ENCODE measurements at places on chromosomes 5 and 9. TPM values are rescaled to one million over a fixed set of nuclear protein-coding genes. Genes with fewer than 3 reads are reported as not detected.

GRCh38 chr5:83219495-83219894, 142.1 kb downstream of the XRCC4 start:
- H3K36me3 ChIP-seq, result no peaks in the 10 kb centered on the region
- no peak for DNase-seq
- H3K4me3 ChIP-seq, result no peak overlapping the region
- H3K27me3 ChIP-seq, result no peaks in the 10 kb centered on the region
- H3K4me1 ChIP-seq, result no peaks in the 10 kb centered on the region
- no peak overlapping the region for H3K27ac ChIP-seq

DNA sequence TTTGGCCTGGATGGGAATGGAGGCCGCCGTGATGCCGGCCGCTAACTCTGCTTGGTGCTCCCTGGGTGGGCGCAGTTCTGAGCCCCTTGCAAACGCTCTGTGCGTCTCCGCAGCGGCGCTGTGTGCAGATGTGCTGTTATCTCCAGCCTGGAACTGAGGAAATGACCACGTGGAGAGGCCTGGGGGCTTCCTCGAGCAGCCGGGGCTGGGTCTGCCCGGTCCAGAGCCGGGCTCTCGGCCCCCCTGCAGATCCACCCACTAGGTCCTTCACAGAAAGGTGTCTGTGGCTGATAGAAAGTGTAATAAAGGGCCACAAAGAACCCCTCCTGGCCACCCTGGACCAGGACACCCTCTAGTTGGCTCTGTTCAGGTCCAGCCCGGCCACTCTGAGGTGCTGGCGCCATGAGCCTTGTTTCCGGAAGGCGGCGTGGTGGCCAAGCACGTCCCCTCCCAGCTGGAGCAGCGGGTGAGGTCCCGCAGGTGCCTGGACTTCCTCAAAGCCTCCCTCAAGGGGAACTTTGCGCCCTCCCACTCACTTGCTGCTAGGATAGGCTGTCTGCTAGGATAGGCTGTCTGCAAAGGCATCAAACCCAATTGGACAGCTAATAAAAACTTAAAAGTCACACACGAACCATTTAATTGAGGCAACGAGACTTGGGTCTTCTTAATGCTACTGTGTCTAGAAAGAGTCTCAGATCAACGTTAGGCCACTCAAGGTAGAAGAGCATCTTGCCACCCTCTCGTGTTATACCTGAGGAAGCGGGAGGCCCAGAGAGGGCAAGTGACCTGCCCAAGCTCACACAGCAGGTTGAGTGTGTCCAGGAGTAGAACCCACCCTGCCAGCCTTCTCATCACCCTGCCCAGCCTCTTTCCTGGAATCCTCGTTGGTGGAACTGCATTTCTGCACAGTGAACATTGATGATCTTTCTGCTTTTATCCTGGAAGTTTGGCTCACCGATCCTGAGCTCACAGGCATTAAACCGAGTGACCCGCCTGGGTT, 109.3 kb upstream of the FCN2 start:
- no peak for DNase-seq
- H3K4me1 ChIP-seq, result no peaks in the 10 kb centered on the region
- H3K27ac ChIP-seq, result no peak overlapping the region
- H3K4me3 ChIP-seq, result no peak overlapping the region
- no peaks in the 10 kb centered on the region for H3K36me3 ChIP-seq

- H3K4me3 ChIP-seq, result no peak overlapping the region
- H3K4me1 ChIP-seq, result no peaks in the 10 kb centered on the region
- H3K36me3 ChIP-seq, result no peaks in the 10 kb centered on the region
- no peaks in the 10 kb centered on the region for H3K27me3 ChIP-seq
These were observed 153.6 kb downstream of the TMC1 start for GRCh38 chr9:72674961-72675360.

DNA sequence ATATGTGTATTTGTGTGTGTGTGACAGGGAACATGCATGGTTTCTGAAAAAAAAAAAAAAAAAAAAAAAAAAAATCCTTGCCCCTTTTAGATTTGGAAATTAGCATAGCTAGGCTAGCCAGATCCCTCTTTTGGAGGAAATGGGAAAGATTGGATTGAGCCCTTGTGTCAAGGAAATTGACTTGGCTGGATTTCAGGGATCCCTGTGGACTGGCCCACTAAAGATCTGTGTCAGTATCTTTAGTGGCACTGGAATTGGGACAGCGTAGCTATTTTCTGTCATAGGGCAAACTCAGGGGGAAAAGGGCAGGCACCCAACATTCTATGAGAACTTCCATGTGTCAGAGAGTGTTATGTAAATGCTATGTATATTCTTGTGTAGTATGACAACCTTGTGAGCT, 35.4 kb downstream of the SH3GL2 start:
- no peaks in the 10 kb centered on the region for H3K36me3 ChIP-seq
- no peaks in the 10 kb centered on the region for H3K27me3 ChIP-seq
- H3K27ac ChIP-seq, result no peak overlapping the region
- no peak overlapping the region for H3K4me3 ChIP-seq
- no peak for DNase-seq

DNA sequence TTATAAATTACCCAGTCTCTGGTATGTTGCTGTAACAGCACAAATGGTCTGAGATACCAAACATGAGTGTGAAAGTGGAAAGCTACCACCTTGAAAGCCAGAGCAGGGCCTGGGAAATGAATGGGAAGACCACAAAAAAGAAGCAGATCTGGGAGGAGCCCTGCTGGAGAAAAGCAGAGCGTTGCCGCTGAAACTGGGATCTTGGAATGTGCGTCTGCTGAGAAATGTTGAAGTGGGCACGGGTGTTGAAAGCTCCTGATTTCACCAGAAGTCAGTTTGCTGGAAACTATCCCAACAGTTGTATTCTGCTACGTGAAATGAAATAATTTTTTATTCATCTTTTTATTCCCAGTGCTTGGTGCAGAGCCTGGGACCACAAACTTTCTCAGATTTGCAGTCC, 40.0 kb downstream of the NUDT12 start:
- no peak for DNase-seq
- no peaks in the 10 kb centered on the region for H3K36me3 ChIP-seq
- no peak overlapping the region for H3K27ac ChIP-seq
- H3K4me3 ChIP-seq, result no peak overlapping the region

DNA sequence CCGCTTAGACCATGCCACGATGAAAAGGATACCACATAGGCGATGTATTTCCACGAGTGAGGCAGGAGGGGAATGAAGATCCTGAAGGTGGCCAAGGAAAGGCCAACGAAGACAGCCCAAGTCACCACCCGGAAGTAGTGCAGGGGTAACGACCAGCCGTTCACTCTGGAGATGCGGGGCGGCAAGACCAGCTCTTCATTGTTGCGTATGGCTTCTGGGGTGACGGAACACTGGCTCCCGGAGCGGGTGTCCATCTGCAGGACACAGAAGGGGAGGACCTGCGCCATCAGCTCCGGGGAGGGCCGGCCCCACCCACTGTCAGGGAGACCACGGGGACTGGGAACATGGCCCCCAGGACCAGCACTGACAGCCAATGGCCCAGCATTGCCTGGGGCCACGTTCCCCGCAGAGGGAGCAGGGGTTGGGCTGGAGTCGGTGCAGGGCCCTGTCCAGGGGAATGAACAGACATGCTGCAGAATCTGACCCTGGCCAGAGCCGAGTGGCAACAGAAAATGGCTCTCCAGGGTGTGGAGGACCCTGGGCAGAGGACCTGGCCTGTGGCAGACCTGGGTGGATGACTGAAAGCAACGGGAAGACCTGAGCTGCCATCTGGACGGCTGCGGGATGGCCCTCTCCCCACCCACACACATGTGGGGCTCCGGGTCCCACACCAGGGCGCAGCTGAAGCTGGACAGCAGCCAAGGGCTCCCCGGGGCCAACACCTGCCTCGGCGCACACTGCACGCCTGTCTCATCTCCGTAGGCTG, 17.7 kb downstream of the ZDHHC11B start:
- DNase-seq, result no peak
- no peaks in the 10 kb centered on the region for H3K27me3 ChIP-seq
- no peak overlapping the region for H3K27ac ChIP-seq
- H3K4me3 ChIP-seq, result no peak overlapping the region
- H3K36me3 ChIP-seq, result no peaks in the 10 kb centered on the region

DNA sequence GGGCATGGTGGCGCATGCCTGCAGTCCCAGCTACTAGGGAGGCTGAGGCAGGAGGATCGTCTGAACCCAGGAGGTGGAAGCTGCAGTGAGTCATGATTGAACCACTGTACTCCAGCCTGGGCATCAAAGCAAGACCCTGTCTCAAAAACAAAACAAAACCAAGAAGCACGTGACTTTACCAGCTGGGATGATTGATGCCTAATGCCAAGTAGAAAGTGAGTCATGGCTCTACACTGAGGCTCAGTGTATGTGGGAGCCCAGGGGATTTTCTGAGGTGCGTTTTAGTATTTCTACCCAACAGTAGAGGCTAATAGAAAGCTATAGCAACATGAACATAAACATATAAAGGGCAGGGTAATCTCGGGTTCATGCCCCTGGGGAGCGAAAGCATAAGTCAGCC, 13.9 kb upstream of the BRD3OS start:
- H3K4me3 ChIP-seq, result no peak overlapping the region
- H3K36me3 ChIP-seq, result no peaks in the 10 kb centered on the region
- no peaks in the 10 kb centered on the region for H3K4me1 ChIP-seq
- no peak overlapping the region for H3K27ac ChIP-seq
- no peak for DNase-seq

Gene NRG2
- 25.5 TPM for total RNA-seq

- peaks cover 5% of the 10 kb centered on the region for H3K4me1 ChIP-seq
- H3K4me3 ChIP-seq, result no peak overlapping the region
- no peaks in the 10 kb centered on the region for H3K27me3 ChIP-seq
- DNase-seq, result no peak
- no peaks in the 10 kb centered on the region for H3K36me3 ChIP-seq
- H3K27ac ChIP-seq, result no peak overlapping the region
These were observed 60.1 kb upstream of the ITGA1 start for GRCh38 chr5:52727576-52727975.

- H3K27me3 ChIP-seq, result no peaks in the 10 kb centered on the region
- H3K4me3 ChIP-seq, result no peak overlapping the region
- H3K36me3 ChIP-seq, result no peaks in the 10 kb centered on the region
- H3K4me1 ChIP-seq, result no peaks in the 10 kb centered on the region
- no peak overlapping the region for H3K27ac ChIP-seq
These were observed 232.1 kb downstream of the SH3GL2 start for GRCh38 chr9:17810728-17811571.

GRCh38 chr9:118003240-118003639, 299.0 kb downstream of the TLR4 start:
- no peaks in the 10 kb centered on the region for H3K27me3 ChIP-seq
- H3K27ac ChIP-seq, result no peak overlapping the region
- no peak overlapping the region for H3K4me3 ChIP-seq
- DNase-seq, result no peak
- H3K36me3 ChIP-seq, result no peaks in the 10 kb centered on the region
- H3K4me1 ChIP-seq, result no peaks in the 10 kb centered on the region

Gene PRSS3
- total RNA-seq, result not detected

Gene CCL19
- not detected for total RNA-seq

- no peak for DNase-seq
- H3K4me3 ChIP-seq, result no peak overlapping the region
- H3K36me3 ChIP-seq, result no peaks in the 10 kb centered on the region
- peaks cover 4% of the 10 kb centered on the region for H3K4me1 ChIP-seq
These were observed 4.8 kb downstream of the RAD50 start for GRCh38 chr5:132561601-132562000.

Gene PDE6A
- total RNA-seq, result 0.05 TPM

DNA sequence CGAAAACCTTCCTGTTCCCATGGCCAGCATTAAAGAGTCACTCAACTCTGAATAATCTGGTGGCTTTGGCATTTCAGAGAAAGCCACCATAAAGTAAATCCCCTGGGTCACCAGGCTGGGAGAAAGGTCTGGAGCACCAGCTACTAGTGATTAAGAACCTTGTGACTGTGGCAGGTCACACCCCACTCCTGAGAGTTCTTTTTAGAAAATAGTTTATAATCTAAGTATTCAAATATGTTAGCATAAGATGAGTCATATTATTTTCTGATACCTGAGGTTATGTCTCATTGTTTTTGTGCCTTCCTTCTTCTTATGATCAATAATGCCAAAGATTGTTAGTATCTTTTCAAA, 351.7 kb downstream of the ARRDC3 start:
- H3K4me1 ChIP-seq, result no peaks in the 10 kb centered on the region
- H3K27ac ChIP-seq, result no peak overlapping the region
- DNase-seq, result no peak
- no peaks in the 10 kb centered on the region for H3K36me3 ChIP-seq
- H3K4me3 ChIP-seq, result no peak overlapping the region

Gene TPPP
- total RNA-seq, result 2.3 TPM

Gene ZNF658
- 7.2 TPM for total RNA-seq

- no peaks in the 10 kb centered on the region for H3K27me3 ChIP-seq
- no peak overlapping the region for H3K27ac ChIP-seq
- no peak overlapping the region for H3K4me3 ChIP-seq
- H3K4me1 ChIP-seq, result no peaks in the 10 kb centered on the region
- no peaks in the 10 kb centered on the region for H3K36me3 ChIP-seq
- no peak for DNase-seq
These were observed 51.2 kb upstream of the ZNF366 start for GRCh38 chr5:72558383-72558782.

DNA sequence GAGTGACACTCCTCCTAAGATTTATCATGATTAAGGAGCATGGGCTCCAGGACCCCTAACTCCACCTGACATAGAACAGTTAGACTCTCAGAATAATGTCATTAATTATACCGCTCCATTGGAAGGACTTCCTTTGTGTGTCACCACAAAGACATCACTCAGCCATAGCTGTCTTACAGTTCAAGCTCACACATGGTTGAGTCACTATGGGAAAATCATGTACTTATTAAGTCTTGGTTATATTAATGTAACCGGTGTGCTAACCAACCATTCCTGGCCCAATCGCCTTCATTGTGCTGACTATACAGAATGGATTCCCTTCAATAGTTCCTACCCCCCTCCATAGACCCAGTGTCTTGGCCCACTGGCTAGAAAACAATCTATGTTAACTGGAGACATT, 10.9 kb upstream of the MCCC2 start:
- no peak overlapping the region for H3K27ac ChIP-seq
- no peaks in the 10 kb centered on the region for H3K36me3 ChIP-seq
- no peak for DNase-seq
- no peaks in the 10 kb centered on the region for H3K27me3 ChIP-seq
- no peaks in the 10 kb centered on the region for H3K4me1 ChIP-seq

Gene RGS14
- 5.7 TPM for total RNA-seq

Gene TRAPPC13
- 14.8 TPM for total RNA-seq
